ENCODE measurements at places on chromosomes 7 and 10.

DNA sequence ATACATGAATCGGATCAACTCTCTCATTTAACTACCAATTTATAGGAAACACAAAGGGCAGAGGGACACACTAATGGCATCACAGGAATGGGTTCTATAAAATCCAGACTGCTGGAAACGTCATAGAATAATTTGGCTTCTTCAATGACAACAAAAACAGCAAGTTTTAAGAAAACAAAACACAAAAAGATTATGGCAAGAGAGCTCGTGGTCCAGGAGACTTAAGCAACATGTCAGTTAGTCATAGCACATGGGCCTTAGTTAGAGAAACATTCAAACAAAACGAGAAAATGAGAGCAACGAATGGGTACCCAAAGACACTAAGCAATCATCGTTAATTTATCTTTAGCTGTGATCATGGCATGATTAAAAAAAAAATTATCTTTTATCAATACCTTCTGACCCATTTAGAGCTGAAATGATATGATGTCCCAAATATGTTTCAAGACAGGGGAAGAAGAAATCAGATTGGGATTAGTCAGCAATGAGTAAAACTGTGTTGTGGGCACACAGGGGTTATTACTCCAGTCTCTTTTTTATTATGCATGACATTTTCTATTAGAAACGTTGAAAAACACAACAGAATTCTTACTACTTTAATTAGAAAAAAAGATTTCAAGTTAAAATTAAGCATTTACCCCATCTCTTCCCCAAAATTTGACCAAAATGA lies 28.3 kb downstream of the NCAPG2 start:
- DNase-seq: no peak

DNA sequence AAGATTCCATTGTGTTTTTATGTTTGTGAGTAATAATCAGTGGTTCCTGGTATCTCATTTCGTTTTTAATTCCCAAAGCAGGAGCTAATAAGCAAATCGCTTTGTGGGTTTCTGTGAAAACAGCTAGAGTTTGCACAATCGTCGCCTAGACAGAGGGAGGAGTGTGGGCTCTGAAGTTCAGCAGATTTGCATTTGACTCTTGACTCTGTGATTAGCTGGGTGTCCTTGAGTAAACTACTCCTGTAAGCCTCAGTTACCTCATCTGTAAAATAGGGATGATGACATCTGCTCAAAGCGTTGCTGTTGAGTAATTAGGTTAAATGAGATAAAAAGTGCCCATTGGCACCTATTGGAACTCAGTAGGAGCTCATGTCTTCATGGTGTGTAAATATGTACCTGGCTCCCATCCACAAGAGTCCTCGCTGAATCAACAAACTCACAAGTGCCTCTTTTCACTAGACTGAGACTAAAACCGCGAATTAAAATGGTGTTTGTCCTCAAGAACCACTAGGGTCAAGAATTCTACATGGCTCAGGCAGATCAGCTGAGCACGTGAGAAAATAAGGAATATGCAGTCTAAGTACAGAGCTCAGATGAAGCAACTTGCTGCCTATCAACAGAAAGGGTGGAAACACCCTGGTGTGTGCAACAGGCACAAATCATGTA lies 385.8 kb upstream of the C7orf33 start:
- no peak for DNase-seq

- DNase-seq: no peak
Observed at GRCh38 chr7:107920048-107920772, 29.2 kb downstream of the DLD start.

GRCh38 chr7:143394777-143395176 lies 13.6 kb downstream of the ZYX start:
- no peak for DNase-seq

DNA sequence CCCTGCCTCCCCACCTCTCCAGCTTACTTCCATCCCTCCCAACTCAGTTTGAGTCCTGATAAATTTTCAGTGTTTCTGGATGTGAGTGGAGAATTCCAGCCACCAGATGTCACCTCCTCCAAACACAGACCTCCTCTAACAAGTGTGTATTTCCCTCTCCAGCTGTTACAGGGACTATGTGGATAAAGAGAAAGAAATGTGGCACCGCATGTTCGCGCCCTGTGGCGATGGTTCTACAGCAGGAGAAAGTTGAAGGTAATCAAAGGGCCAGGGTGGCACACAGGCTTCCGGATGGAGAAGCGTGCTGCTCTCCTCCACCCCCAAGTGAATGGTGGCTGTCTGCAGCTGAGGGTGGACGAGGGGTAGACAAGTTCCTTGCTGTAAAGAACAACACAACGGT lies 14.7 kb downstream of the FKBP6 start:
- no peak for DNase-seq

DNA sequence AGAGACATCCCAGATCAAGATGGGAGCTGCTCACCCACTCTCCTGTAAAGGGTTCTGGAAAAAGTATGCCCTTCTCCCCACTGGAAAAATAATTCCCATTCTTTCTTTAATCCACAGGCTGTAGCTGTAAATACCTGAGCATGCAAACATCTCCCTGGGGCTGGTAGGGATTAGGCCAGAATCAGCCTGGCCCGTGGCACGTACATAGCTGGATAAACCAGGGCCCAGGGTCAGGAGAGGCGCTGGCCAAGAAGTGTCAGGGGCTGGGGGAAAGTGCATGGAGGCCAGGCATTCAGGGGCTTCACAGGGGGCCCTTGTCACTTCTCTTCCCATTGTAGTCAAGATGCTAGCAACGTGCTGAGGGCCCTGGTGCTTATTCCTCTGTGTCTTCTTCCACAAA lies 30.7 kb upstream of the AQP1 start:
- no peak for DNase-seq

DNA sequence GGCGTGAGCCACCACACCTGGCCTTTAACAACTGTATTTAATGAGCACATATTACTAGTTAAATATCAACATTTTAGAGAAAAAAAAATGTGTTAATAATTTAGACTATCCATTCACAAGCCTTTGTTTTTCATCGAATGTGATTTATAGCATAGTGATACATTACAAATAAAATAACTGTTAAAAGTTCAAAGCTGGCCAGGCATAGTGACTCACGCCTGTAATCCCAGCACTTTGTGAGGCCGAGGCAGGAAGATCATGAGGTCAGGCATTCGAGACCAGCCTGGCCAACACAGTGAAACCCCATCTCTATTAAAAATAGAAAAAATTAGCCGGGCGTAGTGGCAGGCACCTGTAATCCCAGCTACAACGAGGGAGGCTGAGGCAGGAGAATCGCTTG lies 72.7 kb downstream of the HACD1 start:
- no peak for DNase-seq

- DNase-seq: no peak
Observed at GRCh38 chr7:116633131-116633988, 38.6 kb upstream of the MET start.

DNA sequence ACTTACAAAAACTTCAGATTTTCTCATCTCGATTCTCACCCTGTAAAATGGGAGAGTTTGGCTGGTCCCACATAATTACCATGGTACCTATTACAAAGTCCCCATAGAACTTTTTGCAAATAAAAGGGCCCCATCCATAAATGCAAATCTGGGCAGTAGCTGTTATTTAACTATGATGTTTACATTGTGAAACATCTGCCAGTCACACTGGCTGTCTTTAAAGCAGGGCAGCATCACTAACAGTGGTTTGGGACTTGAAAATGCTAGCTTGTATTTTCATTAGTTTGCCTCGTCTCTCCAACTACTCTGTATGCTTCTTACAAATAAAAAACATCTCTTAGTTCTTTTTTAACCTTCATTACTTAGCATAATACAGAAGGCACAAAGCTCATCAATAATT lies 240.7 kb downstream of the FZD1 start:
- DNase-seq: no peak

DNA sequence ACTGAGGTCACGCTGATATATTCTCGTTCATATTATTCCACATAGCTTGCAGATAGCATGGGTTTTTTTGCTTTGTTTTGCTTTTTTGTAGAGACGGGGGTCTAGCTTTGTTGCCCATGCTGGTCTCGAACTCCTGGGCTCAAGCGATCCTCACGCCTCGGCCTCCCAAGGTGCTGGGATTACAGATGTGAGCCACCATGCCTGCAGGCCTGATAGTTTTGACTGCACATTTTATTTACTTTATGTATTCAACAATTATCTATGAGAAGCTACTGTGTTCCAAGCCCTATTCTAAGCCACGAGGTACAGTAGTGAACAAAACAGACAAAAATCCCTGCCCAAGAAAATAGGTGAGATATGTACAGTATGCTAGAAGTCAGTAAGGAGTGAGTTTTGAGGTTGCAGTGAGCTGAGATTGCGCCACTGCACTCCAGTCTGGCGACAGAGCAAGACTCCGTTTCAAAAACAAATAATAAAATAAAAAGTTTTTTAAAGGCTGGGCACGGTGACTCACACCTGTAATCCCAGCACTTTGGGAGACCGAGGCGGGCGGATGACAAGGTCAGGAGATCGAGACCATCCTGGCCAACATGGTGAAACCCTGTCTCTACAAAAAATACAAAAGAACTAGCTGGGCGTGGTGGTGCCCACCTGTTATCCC lies 1.3 kb upstream of the YWHAG start:
- no peak for DNase-seq

Measured in activated naive CD4-positive, alpha-beta T cell (primary cell).